Hair follicular keratinocyte (primary cell): ENCODE measurements at places on chromosomes 6 and 20. TPM values are rescaled to one million over a fixed set of nuclear protein-coding genes. Genes with fewer than 3 reads are reported as not detected.

Gene CDH26
- total RNA-seq = 0.47 and 1.2 TPM in 2 replicates

Gene MUC21
- not detected in 2 replicates for total RNA-seq

Gene ZNF512B
- total RNA-seq = 5.4 and 6.8 TPM in 2 replicates

Gene ANGPT4
- total RNA-seq = not detected in 2 replicates

Gene VSTM2L
- total RNA-seq = 1.7 and 9.0 TPM in 2 replicates

Gene CHRNA4
- not detected in 2 replicates for total RNA-seq

Gene GNMT
- total RNA-seq = not detected in 2 replicates

Gene MUC22
- total RNA-seq = not detected in 2 replicates

Gene GMPR
- total RNA-seq = 0.04 TPM in 1 of 2 replicates, not detected in the other

Gene OR2H2
- total RNA-seq = not detected in 2 replicates

Gene LMBRD1
- total RNA-seq = 16.1 and 20.4 TPM in 2 replicates
